Stimulated activated CD4-positive, alpha-beta T cell treated with anti-CD3 and anti-CD28 coated beads, Interleukin-1b, Interleukin-23, amount 100 ng/mL, for 4 hours (primary cell): ENCODE measurements at places on chromosomes 7 and 10.

DNA sequence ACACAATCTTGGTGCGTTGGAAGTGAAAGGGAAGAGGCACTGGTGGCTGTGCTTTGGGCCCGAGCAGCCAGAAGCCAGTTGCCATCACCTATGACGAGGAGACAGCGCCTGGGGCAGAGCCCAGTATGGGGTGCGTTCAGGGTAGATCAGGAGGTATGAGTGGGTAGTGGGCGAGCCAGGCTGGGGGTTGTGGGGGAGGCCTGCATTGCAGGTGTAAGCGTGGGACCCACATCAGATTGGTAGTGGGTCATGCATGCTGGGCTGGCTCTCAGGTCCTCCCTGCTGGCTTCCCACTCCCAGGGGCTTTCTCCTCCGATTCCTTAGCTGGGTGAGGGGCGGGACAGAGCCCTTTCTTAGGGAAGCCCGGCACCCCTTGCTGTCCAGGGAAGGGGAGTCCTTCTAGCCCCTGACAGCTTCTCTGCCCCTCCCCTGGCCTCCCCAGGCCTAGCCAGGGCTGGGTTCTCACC lies 445 bp upstream of the PVRIG start:
- no peak for DNase-seq

- DNase-seq: no peak
Observed at GRCh38 chr7:117637937-117638336, 158.1 kb downstream of the CFTR start.

DNA sequence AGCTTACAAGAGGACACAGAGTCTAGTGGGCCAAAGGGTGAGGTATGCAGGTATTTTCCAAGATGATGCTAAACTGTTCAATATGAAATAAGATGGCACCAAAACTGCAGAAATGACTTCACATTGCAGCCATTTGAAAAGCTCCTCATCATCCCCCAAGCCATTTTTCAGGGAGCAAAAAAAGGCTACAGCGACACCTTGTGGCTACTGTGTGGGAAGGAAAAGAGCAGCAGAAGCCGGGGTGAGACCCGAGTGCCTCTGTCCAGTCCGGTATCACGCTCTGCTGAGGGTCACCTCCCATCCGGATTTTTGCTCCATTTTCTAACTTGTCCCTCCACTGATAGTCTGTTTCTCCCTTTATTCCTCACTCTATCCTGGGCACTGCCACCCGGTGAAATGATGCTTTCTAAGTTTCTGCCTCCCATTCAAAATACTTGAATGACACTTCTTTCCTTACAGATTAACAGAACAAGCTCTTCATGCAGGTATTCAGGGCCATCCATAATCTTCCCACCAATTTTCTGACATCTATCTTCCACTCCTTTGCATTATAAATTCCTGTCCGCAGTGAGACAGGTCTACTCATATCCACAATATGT lies 220.2 kb downstream of the DGKI start:
- DNase-seq: peak; percentile 0

DNA sequence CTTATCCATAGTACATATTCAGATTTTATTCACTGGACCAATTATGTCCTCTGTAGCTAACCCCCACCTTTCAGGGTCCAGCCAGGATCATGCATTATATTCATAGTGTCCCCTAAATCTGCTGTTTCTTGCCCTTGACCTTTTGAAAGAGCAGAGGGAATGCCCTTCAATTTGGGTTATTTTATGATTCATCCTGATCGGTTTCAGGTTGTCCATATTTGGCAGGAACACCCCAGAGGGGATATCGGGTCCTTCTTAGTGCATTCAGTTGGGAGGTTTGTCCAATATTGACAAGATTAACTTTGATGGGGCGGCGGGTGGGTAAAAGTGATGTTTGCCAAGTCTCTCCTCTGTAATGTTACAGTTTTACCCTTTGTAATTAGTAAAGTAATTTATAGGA lies 60.9 kb downstream of the SHH start:
- no peak for DNase-seq
